HTR-8/SVneo (cell line): ENCODE measurements at places on chromosomes 5 and 9.

- DNase-seq: no peak
Observed at GRCh38 chr5:171614971-171615653, 170.5 kb upstream of the SMIM23 start.

DNA sequence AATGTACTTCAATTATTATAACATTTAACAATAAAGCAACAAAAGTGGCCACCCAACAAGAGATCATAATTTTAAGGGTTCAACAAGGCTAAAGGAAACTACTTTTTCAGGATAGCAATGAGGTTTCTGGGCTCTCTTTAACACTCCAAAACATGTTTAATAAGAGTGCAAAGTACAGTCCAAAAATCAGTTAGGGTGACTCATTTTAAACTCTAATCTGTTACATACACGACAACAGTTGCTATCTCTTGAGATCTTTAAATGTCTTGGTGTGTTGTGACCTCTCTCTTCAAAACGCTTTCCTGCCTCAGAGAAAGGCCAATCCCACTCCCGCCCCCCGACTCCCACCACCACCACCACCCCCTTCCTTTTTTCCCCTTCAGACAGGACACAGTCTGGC, 11.5 kb downstream of the NFIB start:
- no peak for DNase-seq

DNA sequence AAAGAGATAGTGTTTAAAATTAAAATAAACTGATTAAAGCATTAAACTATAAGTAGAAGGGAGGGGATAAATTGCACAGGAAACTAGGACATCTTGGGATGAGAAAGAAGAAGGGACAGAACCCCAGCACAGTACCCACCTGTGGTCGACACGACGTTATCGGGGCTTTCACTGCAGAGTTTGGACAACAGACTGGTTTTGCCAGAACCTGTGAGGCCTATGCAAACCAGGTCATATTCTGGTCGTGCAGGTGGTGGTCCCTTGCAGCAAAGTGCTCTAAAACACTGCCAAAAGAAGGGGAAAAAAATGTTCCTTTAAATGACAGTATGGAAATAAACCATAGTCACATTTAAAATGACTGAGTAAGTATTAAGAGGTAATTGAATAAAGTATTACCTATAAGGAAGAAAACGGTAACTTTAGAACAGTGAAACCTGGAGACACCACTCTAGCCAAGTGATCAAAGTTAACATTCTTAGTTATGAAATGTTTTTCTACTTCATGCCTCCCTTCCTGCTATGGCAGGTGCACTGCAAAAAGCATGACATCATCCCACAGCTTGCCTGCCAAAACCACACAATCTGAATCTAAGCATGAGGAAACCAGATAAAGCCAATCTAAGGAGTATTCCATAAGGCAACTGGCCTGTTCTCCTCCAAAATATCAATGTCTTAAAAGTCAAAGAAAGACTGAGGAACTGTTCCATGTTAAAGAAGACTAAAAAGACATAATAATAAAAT, 138.6 kb downstream of the ARL15 start:
- no peak for DNase-seq

- no peak for DNase-seq
Observed at GRCh38 chr9:130488621-130489330, 44.0 kb downstream of the ASS1 start.

DNA sequence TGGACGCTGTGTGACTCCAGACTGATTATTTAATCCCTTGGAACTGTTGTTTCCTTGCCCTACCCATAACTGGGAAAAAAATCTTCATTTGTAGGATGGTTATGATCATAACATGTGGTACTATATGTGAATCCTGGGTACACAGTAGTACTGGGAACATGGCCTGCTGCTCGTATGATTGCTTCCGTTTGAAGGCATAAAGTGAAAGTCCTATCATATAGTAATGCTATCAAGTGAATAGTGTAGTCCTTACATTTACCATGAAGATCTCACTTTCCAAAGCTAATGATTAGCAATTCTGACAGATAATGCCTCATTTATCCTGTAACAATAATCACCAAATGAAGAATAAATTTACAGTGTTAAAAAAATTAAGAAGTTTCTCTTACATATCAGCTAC, 53.2 kb downstream of the MEF2C start:
- DNase-seq: no peak

DNA sequence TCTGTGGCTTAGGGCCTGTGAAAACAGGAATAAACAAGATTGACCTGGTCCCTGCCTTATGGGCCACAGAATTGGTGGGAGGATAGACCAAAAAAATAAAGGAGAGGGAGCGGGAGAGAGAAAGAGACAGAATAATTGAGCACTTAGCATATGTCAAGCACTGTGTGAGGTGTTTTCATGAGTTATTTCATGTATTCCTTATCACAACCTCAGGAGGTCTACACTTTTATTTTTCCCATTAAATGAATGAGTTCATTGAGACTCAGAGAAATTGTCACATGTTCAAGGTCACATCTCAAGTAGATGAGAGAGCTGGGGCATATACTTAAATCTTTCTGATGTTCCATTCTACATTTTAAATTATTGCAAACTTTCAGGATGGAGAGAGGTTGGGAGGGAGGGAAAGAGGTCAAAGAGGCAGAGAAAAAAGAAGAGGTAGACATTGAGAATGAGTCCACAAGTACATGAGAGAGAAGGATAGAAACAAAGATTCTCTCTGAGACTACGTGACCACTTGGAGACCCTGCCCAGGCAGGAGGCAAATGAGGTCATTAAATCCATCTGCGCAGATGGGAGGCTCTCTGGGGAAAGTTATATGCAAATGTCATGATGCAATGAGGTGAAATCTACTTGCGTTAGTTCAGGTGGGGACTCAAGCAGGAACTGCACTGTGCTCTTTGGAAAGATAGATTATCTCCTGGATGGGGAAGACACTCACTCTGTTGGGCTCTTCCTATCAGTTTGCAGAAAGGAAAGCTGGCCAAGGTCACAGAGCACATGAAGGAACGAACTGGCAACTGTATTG, 241.5 kb downstream of the PAPPA start:
- DNase-seq: no peak

GRCh38 chr5:40078898-40079575, 600.7 kb upstream of the PTGER4 start:
- DNase-seq: no peak

GRCh38 chr5:140245341-140245740, 57.6 kb downstream of the PFDN1 start:
- no peak for DNase-seq

GRCh38 chr5:130715541-130715940, 449.5 kb downstream of the HINT1 start:
- no peak for DNase-seq

- no peak for DNase-seq
Observed at GRCh38 chr5:170599756-170600155, 95.9 kb downstream of the KCNIP1 start.

DNA sequence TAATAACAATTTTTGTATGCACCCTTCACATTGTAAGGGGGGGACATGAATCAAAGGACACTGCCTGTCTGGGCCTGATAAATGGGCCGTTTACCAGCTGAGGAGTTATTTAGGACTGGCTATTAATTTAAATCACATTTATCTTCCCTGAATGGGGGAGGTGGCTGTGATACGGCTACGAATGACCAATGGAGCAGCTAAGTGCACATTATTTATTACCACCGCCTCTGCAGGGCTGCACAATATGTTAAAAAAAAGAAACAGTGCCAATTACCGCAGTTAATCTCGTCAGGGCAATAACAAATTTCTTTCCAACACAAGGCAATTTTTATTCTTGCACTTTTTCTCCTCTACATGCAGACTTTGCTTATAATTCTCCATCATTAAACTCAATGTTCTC, 318.4 kb downstream of the IRX2 start:
- no peak for DNase-seq

DNA sequence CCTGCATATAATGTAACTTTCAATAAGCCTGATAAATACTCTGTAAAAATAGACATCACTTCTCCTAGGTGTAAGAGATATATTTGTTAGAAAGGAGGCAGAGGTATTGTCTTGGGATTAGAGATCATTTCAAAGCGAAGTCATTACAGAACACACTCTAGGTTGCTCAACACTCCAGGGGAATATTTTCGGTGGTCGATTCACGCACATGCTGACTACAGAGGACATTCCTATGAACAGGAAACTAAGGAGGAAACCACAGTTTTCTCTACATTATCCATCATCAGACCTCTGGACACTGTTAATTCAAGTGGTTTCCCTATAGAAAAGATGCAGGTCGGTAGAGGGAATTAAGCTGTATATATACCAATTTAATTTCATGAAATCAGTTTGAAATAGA, 370.0 kb downstream of the NDUFS4 start:
- peak; percentile 28 for DNase-seq

GRCh38 chr5:132219289-132219970, 8.2 kb downstream of the P4HA2 start:
- DNase-seq: no peak

- no peak for DNase-seq
Observed at GRCh38 chr5:140039561-140039960, 3.5 kb downstream of the NRG2 start.

GRCh38 chr9:132631685-132632084, 38.1 kb downstream of the DDX31 start:
- DNase-seq: no peak

GRCh38 chr5:11130131-11130530, 369.1 kb upstream of the DAP start:
- DNase-seq: no peak

DNA sequence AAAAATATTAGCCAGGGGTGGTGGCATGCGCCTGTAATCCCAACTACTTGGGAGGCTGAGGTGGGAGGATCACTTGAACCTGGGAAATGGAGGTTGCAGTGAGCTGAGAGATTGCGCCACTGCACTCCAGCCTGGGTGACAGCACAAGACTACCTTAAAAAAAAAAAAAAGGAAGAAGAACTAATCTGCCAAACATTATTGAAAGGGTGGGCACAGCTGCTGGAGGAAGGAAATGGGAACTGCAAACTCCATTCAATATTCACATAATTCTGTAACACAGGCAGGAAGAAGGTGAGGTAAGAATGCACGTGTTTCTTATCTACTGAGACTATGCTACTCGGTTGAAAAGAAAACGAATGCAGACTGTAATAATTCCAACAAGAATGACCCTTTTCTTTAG, 121.1 kb upstream of the GNA14 start:
- DNase-seq: no peak

DNA sequence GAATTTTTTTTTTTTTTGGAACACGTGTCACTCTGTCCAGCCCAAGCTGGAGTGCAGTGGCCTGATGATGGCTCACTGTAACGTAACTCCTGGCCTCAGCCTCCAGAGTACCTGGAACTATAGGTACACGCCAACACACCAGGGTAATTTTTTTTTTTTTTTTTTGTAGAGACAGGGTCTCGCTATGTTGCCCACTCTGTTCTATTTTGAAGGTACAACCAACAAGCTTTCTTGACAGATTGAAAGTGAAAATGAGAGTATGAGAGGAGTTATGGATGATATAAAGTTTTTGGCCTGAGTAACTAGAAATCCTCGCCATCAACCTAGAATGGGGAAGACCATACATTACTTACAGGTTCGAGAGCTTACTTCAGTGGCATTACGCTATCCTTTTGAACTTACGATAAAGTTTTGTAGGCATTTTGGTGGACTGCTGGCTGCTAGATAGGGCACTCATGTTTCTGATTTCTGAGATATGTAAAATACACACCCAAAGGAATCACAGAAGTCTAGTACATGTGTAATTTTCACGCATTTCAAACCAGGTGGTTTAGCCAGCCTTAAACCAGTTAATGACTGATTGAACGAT, 806 bp upstream of the CDC42SE2 start:
- DNase-seq: no peak
